ENCODE measurements at places on chromosomes 1 and 21.

GRCh38 chr21:36579898-36580297, 100.0 kb upstream of the CLDN14 start:
- DNase-seq, result no peak

GRCh38 chr1:163263818-163264655, 57.7 kb upstream of the NUF2 start:
- DNase-seq, result no peak

GRCh38 chr1:161185732-161186311, 8.5 kb upstream of the B4GALT3 start:
- DNase-seq, result no peak

GRCh38 chr1:45569962-45570581, 13.8 kb upstream of the NASP start:
- DNase-seq, result peak; percentile 74

- DNase-seq, result no peak
Measured at GRCh38 chr1:171110621-171111326, 20.1 kb downstream of the FMO3 start.

DNA sequence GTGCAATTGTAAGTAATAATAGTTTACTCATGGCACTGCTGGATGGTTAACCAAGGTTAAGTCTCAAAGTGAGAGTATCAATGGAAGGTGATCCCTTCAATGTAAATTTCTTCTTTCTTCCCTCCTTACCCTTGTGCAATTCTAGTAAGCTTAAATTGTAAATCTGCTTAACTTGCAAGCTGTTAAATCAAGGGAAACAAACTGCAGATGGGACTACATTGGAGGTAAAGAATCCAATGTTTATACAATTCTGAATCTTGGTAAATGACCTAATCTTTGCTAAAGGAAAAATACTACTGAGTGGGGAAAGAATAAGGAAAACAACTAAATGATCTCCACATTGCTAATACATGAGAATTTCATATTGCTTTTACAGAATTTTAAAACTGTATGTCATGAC, 6.7 kb upstream of the CD55 start:
- no peak for DNase-seq

Measured in hepatic stellate cell (primary cell).